ENCODE measurements at places on chromosomes 3 and 15.

GRCh38 chr3:159721324-159721723 lies 267.3 kb upstream of the IL12A start:
- DNase-seq, result no peak

- DNase-seq, result no peak
These were observed 99.8 kb downstream of the MECOM start for GRCh38 chr3:169563775-169564059.

DNA sequence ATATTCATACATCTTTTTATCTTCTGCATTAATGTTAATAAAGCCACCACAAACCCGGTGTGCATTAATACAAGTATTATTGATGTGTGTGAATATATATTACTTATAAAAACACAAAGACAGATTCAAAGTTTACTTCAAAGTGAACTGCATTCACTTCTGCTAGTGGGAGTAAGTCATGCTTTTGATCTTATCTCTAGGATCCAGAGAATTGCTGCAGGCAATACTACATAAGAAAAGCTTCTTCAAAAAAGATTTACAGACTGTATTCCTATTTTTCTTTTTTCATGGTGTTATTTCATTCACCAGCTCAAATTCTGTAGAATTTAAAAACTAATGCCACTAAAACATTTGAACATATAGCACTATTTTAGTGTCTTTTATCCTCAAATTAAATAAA lies 87.5 kb upstream of the CBLB start:
- DNase-seq, result no peak

DNA sequence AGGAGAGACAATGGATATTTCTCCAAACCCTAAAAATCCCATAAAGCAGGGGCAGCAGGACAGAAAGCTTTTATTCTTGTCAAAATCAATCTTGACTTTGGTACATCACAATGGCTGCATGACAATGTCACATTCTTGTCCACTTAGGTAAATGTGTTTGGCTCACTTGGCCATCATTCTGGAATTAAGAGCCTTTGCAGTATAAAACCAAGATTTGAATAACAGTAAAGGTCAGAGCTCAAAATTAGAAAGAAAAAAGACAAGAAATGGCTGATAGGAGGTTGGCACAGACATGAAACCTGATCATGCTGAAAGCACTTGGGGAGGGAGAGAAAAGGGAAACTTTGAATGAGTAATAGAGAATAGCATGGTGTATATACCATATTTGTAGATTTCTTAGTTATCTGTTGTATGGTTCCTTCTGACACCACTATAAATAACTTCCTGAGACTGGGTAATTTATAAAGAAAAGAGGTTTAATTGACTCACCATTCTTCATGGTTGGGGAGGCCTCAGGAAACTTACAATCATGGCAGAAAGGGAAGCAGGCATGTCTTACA lies 158.5 kb upstream of the SGO1 start:
- DNase-seq, result no peak

- DNase-seq, result no peak
These were observed 251.9 kb downstream of the NAALADL2 start for GRCh38 chr3:175111036-175111435.

GRCh38 chr15:40493089-40493840 lies 22.5 kb downstream of the CHST14 start:
- DNase-seq, result peak; percentile 32

GRCh38 chr3:197444793-197445379 lies 110.9 kb downstream of the BDH1 start:
- no peak for DNase-seq

DNA sequence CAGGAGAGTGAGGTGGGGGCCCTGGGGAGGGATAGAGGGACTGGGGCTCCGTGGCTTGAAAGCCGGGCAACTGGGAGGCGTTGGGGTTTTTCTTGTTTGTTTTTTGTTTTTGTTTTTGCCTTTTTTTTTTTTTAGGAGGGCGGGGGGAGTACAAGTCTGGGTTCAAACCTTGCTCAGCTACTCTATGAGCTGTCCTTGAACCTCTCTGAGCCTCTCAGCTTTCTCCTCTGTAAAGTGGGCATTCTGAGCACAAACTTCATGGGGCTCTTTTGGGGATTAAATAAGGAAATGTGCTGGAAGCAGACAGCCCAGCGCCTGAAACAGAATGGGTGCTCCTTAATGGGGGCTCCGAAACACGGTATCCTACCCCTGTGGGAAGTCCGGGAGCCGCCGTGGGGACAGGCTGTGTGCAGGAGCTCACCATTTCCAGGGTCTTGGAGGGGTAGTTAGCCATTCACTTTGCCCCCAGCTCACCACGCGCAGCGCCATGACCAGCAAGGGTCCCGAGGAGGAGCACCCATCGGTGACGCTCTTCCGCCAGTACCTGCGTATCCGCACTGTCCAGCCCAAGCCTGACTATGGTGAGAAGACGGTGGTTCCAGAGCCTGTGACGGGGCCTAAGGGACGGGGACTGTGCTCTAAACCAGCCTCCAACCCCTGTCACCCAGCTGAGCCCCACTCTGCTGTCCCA lies 388 bp downstream of the ACY1 start:
- DNase-seq, result peak; percentile 24

- no peak for DNase-seq
These were observed 183.5 kb downstream of the TBL1XR1 start for GRCh38 chr3:177013681-177014280.

DNA sequence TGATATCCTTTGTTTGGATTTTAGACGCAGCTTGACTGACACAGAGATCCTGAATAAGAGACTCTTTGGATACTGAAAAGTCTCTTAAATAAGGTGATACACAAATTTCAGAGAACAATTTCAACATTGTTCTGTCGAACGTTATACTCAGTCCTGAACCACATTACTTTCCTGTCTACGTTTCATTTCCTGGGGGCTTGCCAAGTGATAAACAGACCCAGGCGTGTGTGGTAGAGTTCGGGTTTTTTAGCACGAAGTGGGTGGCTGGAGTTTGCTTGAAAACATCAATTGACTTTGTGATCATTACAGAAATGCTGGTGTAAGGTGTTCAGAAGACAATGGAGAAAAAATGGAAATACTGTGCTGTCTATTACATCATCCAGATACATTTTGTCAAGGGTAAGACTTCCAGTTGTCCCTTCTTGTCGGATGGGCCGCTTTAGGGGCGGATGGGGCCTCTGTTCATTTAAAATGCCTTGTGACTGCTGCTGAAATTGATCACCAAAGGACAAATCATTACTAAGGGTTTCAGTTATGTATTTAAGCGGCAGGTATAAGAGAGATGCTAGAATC lies at the start of gene CD96:
TSS of gene CD96 (plus strand) at position 287 of the 573 bp plus-strand sequence. CDS start at position 339, 52 bp downstream.
- no peak for DNase-seq

- DNase-seq, result peak; percentile 53
These were observed 13.2 kb downstream of the TM4SF4 start for GRCh38 chr3:149487598-149488197.

- DNase-seq, result peak; percentile 31
These were observed 681 bp downstream of the TWF2 start for GRCh38 chr3:52238193-52238760.

- no peak for DNase-seq
These were observed 6.8 kb upstream of the ANKRD28 start for GRCh38 chr3:15804553-15805095.

- DNase-seq, result no peak
These were observed 65.9 kb upstream of the ACTC1 start for GRCh38 chr15:34861214-34861613.

DNA sequence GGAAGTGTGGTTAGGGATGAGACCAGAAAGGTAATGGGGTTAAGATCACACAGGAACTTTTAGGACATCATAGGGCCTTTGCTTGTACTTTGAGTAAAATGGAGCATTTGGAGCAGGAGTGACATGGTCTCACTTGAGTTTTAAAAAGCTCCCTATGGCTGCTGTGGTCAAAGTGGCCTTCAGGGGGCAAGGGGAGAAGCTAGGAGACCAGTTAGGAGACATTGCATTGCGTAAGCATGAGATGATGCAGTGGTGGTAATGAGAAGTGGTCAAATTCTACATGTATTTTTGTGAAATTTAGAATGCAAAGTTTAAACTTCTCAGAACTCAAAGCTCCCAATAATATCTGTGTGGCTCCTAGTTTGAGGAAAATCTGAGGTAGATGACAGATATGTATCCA lies 27.9 kb downstream of the MED12L start:
- DNase-seq, result peak; percentile 9

GRCh38 chr3:15113884-15114283 lies 14.9 kb upstream of the RBSN start:
- DNase-seq, result no peak

- peak; percentile 59 for DNase-seq
These were observed 29.0 kb upstream of the FURIN start for GRCh38 chr15:90839187-90840071.

DNA sequence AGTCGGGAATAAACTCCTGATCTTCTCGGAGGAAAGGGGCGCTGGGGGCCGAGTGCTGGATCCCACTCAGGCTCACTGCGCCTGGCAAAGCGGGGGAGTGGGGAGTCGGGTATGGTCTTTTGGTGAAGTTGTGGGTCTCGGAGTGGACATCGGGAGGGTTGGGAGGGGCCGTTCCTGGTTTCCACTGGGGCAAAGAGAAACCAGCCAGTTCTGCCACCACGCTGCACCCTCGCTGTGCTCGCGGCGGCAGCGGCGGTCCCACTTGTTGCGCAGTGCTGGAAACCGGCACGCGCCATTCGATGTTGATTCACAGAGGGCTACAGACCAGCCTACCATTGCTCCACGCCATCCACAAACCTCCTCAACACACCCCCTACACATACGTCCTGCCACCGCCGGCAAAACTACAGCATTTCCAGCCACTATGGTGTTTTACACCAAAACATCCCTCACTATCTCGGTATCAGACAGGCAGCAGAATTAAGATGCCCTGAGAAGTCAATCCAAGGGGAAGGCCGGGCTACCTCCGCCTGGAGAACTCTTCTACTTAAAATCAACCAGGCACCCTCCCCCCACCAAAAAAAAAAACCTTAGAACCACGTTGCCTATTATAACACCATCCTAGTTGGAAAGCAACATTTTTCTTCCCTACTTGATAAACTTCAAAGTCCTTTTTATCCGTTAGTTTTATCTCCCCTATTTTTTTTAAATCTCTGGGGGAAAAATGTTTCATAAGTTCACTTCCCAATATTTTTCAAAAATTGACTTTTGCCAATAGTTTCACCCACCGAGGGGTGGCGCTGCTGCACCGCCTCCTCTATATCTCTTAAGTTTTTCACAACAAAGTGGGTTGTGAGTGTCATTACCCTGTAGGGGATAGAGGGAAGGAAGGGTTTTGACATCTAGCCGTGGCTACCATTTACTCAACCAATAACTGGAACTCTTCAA lies 3.6 kb downstream of the BCL6 start:
- DNase-seq, result peak; percentile 81

- no peak for DNase-seq
These were observed 20.4 kb downstream of the SLC7A14 start for GRCh38 chr3:170565495-170565894.

DNA sequence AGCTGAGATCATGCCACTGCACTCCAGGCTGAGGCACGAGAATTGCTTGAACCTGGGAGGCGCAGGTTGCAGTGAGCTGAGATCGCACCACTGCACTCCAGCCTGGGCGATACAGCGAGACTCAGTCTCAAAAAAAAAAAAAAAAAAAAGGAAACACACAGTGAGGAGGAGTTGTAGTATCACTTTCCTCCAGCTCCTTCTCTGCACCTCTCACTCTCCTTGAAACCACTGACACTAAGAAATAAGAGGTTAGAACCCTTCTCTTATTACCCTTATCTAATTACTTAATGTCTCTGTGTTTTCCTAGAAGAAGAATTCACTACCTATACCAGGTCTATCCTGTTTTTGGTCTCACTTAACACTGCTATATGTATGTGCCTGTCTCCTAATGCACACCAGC lies 31.7 kb downstream of the RAB27A start:
- no peak for DNase-seq

DNA sequence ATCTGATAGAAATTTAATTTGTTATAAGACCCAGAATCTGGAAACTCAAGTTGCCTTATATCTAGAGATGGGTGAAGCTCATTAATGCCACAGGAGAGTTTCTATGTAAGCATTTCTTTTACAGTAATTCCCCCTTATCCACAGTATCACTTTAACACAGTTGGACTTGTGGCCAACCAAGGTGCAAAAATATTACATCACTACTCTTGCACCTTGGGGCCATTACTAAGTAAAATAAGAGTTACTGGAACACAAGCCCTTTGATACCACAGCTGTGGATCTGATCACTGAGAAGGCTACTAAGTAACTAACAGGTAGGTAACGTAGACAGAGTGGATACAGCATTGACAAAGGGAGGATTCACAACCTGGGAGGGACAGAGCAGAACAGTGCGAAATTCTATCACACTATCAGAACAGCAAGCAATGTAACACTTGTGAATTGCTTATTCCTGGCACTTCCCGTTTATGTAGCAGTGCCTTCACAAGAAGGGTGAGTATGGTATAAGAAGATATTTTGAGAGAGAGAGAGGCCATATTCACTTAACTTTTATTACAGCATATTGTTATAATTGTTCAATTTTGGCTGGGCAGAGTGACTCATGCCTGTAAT lies 33.9 kb upstream of the TOPBP1 start:
- no peak for DNase-seq

- DNase-seq, result no peak
These were observed 39.4 kb downstream of the VGLL4 start for GRCh38 chr3:11604139-11604892.

DNA sequence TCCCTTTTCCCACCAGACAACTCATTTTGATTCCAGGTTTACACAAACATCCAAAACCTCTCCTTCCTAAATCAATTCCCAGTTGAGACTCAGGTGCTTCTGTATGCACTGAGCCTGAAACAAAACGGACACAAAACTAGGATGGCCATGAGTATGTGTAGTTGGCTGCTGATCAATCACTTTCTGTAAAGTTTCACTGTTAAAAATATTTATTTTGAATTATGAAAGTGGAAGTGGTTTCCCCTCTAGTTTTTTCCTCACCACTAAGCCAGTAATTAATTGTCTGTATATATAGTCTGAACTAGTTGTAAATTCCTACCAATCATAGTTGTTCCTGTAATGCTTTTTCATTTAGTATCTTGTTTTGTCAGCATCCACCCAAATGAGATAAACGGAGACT lies 51.7 kb upstream of the TSPAN3 start:
- DNase-seq, result no peak
